Stimulated activated CD8-positive, alpha-beta memory T cell treated with anti-CD3 and anti-CD28 coated beads, Interleukin-4, amount 100 ng/mL, for 1 hour (primary cell): ENCODE measurements at places on chromosomes 16 and 17.

DNA sequence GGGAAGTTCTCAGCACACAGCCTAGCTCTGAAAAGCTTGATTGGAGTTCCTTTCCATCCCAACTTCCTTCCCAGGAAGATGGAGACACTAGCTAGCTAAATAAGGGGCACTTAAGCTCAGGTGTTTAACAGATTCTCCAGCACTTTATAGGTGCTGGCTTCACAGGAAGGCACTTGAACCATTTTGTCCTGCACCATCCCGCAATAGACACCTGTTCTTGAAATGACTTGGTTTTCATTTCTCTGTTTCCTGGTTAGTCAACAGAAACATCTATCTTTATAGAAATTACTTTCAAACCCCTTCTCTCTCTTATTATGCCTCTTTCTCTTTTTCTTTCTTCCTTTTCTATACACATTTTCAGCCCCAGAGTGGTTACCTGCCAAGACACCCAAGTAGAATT is 409.9 kb upstream of the ZFHX3 start:
- DNase-seq, result no peak

- no peak for DNase-seq
Observed at GRCh38 chr17:64146418-64147109, 16.6 kb upstream of the ERN1 start.

- no peak for DNase-seq
Observed at GRCh38 chr17:69709441-69709840, 294.9 kb downstream of the MAP2K6 start.

DNA sequence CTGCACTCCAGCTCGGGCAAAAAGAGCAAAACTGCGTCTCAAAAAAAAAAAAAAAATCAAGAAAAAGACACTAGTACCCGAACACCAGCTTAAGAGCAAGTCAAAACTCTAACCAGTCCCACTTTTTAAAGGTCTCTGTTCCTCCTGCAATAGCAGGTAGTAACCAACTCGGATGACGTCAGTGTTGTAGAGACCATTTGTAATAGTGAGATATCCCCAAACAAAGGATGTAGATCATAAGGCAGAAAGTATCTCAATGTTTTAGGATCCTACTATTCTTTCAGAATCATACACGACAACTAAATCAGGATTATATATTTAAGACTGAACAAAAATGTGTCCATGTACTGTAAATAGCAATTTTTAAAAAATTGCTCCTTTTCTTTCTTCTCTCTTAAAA is 2.4 kb downstream of the JPT1 start:
- DNase-seq, result no peak

DNA sequence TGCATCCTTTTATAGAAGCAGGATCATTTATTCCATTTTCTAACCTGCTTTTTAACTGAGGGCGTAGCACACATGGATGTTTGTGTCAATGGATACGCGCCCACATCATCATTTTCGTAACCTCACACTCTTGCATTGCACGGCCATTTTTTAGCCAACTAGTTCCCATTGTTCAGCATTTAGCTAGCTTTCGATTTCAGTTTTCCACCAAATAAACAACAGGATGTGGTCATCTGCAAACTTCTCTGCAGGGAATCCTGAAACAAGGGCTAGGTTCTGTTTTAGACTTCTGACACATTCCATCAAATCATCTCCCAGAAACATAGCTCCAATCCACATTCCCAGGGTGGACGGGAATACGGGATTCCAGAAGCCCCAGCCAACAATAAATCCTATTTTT is 6.4 kb downstream of the CYB561 start:
- no peak for DNase-seq

DNA sequence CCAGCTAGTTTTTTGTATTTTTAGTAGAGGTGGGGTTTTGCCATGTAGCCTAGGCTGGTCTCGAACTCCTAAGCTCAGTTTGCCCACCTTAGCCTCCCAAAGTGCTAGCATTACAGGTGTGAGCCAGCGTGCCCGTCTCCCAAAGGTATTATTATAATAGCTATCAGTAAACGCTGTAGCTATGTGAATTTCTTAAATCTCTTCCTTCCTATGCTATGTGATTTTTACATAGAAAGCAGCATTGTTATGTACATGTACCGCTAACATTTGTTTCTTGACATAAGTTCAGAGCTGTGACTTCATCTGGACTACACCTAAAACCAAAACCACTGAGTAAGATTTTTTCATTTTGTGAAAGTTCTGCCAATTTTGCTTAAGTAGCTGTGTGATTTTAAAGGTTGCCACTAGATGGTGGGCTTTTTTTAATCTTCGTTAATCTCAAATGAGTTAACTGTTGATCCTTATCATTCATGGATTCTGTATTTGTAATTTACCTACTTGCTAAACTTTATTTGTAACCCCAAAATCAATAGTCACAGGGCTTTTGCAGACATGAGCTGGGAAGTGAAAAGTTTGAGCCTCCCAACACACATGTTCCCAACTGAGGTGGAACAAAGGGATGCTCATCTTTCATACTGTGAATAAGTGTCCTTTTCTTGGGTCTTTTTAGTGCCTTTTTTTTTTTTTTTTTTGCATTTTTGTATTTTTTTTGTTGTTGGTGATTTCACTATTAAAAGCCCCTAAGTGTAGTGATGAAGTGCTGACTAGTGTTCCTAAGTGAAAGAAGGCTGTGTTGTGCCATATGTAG is 21.9 kb downstream of the PRKAR1A start:
- DNase-seq, result no peak

- DNase-seq, result peak; percentile 42
Observed at GRCh38 chr17:45316434-45317110, at the start of gene MAP3K14. MAP3K14 (minus strand) TSS chr17:45317020; CDS start chr17:45290745, 26,275 bp downstream.

DNA sequence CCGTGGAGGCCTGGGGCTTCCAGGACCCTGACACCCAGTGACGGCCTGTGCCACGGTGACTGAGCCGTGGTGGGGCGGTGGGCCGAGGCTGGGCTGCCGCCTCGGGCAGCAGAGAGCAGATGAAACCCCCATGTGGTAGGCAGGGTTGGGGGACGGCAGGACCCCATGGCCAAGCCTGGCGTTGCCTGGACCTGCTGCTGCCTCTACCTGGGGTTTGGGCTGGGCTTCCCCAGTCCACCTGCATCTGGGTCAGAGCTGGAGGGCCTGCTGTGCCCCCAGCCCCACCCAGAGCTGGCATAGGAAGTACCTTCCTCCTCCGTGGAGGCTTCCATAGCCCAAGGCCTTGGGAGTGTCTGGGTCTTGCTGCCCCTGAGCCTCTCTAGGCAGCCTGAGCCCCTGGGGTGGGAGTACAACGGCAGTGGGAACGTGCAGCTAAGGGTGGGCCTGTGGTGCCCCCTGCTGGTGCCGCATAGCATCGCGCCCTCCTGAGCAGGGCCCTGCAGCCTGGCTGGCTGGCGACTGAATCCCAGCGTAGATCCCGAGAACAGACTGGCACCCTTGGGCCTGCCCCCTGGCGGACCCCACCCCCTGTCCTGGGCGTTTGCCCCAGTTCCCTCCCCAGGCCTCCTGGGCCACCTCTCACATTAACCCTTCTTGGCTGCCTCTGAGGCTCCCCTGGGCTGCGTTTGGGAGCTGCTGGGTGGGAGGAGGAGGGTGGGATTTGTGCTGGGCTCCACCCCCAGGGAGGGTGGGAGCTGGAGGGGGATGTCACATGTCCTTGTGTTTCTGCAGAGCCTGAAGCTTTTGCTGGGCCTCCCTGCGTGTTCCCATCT is 12.6 kb upstream of the ATP6V0C start:
- peak; percentile 62 for DNase-seq

DNA sequence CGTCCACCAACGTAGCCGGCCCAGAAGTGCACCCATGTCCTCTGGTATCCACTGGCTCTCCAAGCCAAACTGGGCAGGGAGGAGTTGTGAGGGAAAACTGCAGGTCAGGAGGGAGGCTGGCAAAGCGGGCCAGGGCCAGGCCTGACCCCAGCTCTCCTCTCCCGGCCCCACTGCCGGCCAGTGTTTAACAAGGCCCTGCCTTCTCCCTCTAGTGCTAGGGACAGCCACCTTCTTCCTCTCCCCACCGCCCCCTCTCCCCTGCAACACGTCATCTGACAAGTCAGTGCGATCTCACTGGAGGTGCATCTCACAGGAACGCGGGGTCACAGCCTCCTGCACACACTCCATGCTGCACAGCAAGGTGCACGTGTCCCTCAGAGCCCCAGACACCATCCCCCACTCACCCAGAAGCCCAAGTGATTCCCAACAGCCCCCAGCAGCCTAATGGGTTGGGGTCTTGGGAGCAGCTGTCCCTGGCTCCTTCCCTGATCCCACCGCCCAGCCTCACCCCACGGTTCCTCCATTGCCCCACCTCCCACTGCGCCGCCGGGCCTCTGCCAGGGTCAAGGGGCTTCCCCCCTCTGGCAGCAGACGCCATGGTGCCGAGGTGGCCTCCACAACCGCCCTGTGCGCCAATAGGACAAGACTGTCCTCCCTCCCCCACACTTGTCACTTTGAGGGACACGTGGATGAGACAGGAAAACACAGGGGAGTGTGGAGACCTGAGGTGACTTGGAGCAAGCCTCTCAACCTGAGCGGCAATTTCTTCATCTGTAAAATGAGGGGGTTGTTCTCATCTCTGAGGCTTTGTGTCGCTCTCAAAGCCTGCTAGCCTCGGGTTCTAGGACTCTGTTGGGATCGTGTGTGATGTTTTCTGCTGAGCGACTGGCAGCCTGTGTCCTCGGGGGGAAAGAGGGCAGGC is 1.1 kb upstream of the ACE start:
- DNase-seq, result no peak

- DNase-seq, result no peak
Observed at GRCh38 chr17:65537343-65537844, 24.1 kb downstream of the AXIN2 start.

DNA sequence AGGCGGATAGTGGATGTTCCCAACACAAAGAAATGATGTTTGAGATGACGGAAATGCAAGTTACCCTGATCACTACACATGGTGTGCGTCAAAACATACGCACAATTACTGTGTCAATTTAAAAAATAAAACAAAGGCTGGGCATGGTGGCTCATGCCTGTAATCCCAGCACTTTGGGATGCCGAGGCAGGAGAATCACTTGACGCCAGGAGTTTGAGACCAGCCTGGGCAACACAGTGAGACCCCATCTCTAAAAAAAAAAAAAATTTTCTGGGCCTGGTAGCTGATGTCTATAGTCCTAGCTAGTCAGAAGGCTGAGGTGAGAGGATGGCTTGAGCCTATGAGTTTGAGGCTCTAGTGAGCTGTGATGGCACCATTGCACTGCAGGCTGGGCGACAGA is 51.8 kb downstream of the TEKT5 start:
- no peak for DNase-seq

- no peak for DNase-seq
Observed at GRCh38 chr17:44417553-44417952, 28.1 kb upstream of the ITGA2B start.
